ENCODE measurements at places on chromosomes 1 and 21.
A peak's percentile ranks its signal among the peaks of the same experiment; 100 is the strongest.

DNA sequence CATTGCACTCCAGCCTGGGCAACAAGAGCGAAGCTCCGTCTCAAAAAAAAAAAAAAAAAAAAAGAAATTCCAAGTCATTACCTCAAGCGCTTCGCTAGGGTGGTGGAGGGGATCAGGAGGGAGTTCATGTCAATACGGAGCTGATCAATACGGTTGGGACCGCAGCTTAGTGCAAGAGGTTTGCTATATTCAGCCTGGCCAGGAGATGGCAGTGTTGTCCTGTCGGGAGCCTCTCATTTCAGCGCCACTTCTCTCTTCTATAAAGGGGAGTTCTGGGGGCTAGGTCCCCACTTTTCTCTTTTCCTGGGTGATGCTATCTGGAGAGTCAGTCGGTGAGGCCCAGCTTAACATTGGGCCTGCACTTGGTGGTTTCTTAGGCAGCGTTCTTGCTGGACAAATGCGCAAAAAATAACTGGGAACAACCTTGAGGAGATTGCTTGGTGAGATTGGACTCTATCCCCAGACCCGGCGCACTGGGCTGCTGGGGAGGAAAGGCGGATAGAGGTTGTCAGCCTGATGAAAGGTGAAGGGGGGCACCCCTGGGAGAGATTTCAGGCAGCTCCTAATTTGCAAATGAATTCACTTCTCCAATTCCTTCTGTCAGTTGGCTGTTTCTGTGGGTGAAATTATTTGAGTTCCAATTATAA lies 40.4 kb downstream of the KIAA0040 start:
- DNase-seq, result peak; percentile 47

DNA sequence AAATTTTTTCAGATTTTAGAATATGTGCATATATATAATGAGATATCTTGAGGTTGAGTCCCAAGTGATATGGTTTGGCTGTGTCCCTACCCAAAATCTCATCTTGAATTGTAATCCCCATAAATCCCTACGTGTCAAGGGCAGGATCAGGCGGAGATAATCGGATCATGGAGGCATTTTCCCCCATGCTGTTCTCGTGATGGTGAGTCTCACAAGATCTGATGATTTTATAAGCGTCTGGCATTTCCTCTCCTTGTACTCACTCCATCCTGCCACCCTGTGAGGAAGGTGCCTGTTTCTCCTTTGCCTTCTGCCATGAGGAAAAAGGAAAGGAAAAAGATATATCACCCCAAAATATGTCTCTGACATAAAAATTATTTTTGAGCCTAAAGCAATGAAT lies 64.6 kb downstream of the TOR3A start:
- DNase-seq, result no peak

DNA sequence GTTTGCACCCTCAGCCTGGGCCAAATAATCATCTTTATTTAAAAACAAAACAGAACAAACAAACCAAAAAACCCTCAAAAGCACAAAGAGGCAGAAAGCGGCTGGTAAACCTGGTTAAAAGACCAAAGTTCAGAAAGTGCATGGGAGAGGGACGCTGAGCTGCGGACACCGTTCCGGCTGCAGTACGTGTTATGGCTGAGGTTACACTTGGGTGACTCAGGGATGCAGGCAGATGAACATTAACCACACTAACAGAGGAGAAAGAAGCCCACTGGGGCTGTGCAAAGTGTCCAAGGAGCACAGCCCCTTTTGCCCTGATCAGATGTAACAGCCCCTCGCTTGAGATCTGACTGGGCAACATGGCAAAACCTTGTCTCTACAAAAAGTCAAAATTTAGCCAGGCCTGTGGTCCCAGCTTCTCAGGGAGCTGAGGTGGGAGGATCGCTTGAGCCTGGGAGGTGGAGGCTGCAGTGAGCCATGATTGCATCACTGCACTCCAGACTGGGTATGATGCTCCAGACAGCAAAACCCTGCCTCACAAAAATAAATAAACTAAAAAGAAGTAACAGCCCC lies 28.3 kb downstream of the GPR157 start:
- no peak for DNase-seq

DNA sequence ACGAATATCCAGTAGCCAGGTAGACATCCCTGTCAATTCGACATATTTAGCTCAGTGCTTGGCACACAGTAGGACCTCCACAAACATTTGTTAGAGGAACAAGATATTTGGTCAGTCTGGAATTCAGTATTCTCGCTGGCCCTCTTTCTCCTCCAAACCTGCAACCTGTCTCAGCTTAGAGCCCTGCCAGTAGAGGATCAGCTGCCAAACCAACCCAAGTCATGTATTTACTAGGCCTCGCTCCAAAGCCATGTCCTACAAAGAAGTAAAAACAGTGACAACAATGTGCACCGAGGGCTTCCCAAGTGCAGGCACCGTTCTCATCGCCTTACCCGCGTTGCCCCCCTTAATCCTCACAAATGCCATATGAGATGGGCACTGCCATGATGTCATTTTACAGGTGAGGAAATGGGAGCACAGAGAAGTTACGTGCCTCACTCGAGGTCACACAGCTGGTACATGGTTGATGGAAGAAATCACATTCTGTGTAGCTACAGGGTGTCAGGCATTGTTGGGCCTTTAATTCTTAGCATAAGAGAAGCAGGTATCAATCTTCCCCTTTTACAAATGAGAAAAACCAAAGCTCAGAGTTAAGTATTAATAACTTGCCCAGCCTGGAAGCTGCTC lies 26.0 kb upstream of the CDCA8 start:
- no peak for DNase-seq

DNA sequence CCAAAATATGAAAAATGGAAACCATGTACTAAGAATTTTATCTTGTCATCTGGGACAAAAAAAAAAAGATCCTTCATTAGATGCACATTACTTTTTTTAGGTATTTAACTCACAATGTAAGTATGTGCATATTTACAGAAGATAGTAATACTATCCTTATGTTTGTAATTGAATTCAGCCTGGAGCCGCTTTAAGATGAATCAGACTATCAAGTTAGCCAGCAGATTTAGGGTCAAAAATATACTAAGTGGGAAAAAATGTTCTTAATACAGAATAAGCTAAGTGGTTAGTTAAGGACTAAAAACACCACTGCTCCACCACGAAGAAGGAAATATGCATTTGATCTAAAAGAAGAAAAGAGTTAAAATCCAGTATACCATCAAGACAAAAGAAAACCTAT lies 49.1 kb downstream of the DSCAM start:
- DNase-seq, result no peak

DNA sequence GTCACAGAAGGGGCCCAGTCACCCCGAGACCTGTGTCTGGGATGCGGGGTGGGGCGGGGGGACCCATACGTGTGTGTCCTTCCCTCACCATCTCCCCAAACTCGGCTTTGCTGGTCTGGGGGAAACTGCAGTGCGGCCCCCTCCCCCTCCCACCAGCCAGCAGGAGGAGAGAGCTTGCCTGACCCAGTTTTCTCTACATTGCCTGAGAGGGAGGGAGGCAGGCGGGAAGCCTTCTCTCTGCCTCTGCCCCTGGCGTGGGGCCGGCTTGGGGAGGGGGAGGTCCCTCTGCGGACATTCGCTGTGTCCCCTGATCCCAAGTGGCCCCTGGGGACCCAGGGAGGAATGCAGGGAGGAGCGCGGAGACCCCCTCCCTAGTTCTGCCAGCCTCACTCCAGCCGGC lies 3.9 kb downstream of the EPHA8 start:
- no peak for DNase-seq

DNA sequence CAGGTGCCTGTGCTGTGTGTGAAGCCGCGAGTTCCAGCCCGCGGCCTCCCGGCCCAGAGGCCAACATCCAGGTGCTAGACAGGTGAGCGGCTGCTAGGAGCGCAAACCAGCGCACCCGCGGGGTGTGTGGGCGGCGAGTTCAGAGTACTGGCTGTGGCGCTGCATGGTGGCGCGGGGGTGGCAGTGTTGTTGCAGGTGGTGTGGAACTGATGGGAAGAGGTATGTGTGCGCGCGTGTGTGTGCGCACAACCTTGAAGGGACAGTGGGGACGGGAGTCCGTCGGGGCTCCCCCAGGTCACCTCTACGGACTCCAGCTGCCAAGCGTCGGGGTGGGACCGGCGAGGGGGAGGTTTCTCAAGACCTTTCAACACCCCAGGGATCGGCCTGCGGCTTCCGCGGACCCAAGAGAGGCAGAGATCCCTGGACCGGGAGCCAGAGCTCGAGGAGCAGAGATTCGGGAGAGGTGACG lies 433 bp upstream of the DMBX1 start:
- DNase-seq, result no peak

Measured in stimulated activated CD8-positive, alpha-beta memory T cell treated with anti-CD3 and anti-CD28 coated beads, Interleukin-4, amount 100 ng/mL, for 1 hour (primary cell).